ENCODE measurements at places on chromosomes 7 and 10.

GRCh38 chr10:47165711-47166404, 134.1 kb upstream of the GDF10 start:
- peak; percentile 89 for DNase-seq

DNA sequence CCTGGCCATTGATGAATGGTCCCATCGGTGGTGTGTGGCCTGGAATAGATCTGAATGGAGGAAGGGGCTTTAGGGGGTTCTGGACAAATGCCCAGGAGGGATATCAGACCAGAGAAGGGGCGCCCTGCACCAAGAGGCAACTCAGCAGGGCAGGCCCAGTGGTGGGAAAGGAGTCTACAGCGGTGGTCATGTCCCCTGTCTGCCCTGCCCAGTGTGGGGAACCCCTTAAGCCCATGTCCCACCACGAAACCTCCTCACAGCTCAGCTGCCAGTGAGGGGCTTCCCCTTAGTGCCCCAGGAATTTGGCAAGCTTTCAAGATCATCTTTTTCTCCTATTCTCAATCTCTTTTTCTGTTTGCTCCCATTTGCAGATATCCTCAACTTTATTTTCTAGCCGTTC, 14.1 kb upstream of the CCSER2 start:
- DNase-seq, result no peak

DNA sequence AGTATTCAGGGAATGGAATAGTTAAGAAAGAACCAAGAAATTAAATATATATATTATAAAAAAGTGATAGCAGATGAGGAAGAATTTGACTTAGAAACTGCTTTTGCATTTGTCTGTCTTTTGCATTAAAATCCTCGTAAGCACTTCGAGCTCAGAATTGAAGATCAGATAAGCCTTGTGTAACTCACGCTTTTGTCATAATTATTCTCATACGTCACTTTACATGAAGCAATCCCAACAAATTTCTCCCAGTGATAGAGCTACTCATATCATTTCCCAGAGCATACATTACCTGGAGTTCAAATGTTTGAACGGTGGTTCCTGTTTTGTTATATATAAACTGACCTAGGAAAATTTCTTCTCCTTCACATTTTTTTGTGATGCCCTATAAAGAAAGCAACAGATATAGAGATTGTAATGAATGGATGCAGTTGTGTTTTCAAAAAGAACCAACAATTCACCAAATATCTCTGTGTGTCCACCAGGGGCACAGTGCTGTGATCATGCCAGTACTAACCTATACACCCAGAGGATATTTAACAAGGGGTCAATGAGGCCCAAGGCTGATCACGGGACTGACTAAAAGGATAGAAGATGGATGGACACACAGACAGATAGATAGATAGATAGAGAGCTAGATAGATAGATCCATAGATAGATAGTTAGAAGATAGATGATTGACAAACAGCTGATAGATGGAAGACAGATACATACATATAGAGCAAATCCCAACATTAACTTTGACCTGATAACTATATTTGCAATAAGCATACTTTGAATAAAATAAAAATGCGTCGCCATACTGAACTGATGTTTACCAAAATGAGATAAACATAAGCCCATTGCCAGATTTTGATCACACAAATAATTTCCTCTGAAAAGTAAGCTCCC, 9.3 kb upstream of the HUS1 start:
- DNase-seq, result peak; percentile 12

GRCh38 chr7:45594745-45595535, 20.8 kb downstream of the ADCY1 start:
- no peak for DNase-seq

DNA sequence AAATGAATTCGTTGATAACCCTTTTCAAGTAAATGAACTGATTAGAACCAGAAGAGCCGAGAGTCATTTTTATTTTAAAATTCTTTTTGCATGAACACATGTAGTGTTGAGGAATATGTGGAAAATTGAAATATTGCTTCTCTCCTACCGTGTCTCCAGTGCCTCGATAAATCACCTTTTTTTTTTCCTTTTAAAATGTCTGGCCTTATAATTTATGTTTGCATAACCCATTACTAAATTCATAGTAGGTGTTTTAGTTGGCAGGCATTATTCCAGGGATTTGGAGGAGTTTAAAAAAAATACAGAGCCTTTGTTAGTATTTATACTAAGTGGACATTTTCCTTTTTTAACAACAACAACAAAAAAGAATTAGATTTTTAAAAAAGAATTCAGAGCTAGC, 115.6 kb downstream of the CUX1 start:
- DNase-seq, result no peak

- DNase-seq, result peak; percentile 67
Observed at GRCh38 chr10:5442065-5442989, 30.0 kb downstream of the NET1 start.

GRCh38 chr7:142808461-142808801, 37.7 kb downstream of the PRSS2 start:
- no peak for DNase-seq

- DNase-seq, result no peak
Observed at GRCh38 chr10:33722067-33722466, 387.6 kb upstream of the NRP1 start.

- no peak for DNase-seq
Observed at GRCh38 chr10:105280895-105281294, 639.8 kb downstream of the SORCS3 start.

DNA sequence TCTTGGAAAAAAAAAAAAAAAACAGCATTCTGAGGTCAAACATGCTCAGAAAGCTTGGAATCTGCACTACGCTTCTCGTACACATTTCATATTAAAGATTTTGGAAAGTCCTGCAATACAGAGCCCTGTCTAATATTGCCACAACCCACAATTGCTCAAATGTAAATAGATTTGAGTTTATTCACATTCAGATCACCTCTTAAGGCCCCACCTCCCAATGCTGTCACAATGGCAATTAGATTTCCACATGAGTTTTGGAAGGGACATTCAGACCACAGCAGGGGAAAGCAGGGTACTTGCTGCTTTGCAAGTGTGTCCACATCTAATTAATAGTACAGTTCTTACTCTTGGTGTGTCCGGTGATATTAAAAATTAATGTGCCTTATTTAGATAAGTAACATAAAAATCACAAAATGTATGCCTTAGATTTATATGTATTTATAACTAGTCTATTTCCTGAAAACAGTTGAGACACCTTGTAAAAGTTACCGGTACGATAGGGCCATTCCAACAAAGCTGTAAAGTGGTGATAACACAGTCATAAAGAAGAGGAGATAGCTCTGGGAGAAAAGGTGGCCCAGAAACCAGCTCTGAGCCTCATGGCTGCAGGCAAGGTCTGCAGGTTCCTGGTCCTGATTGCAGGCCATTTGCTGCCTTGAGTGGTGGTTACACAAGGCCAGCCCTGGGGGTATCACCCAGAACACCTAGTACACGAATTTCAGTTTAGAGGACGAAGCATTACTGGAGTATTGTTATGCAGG, 27.9 kb downstream of the EGFR start:
- no peak for DNase-seq

GRCh38 chr7:71386152-71386785, 254.3 kb downstream of the GALNT17 start:
- no peak for DNase-seq

DNA sequence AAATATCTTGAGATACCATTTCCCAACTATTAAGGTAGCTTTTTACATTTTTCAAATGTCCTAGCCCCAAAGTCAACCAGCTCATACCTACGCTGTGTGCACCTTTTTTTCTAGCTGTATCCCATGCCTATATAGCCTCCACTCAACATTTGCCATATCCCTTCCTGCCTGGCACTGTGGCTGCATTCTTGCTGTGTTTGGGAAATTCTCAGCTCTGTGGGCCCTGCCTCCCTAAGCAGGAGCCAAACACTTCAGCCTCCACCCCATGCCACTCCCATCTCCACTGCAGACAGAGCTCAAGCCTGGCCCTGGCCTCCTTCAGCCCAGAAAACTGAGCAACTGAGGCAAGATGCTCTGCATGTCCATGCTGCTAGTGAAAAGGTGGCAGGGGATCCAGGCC, 141.3 kb downstream of the RAB11FIP2 start:
- no peak for DNase-seq

- no peak for DNase-seq
Observed at GRCh38 chr10:119470920-119471702, 71.4 kb downstream of the RGS10 start.

DNA sequence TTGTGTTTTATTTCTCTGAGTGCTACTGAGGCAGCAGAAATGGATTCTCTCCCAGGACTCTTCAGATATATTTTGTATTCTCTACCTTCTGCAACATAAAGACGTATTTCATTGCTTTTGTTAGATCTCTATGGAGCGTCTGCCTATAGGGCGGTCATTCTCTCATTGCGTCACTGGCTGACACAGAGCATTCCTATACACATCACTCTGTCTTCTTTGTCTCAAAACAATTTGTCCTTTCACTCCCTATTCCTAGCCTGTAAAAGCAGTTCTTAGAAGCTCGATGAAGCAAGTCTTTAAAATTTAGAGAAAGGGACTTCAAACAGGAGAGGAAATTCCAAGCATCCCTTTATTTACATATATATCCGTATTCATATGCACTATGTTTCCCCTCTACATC, 120.6 kb downstream of the CPED1 start:
- DNase-seq, result no peak
